ENCODE measurements at places on chromosomes 2 and 18.

GRCh38 chr2:219521066-219521880 lies 7.0 kb downstream of the ASIC4 start:
- no peak for DNase-seq

DNA sequence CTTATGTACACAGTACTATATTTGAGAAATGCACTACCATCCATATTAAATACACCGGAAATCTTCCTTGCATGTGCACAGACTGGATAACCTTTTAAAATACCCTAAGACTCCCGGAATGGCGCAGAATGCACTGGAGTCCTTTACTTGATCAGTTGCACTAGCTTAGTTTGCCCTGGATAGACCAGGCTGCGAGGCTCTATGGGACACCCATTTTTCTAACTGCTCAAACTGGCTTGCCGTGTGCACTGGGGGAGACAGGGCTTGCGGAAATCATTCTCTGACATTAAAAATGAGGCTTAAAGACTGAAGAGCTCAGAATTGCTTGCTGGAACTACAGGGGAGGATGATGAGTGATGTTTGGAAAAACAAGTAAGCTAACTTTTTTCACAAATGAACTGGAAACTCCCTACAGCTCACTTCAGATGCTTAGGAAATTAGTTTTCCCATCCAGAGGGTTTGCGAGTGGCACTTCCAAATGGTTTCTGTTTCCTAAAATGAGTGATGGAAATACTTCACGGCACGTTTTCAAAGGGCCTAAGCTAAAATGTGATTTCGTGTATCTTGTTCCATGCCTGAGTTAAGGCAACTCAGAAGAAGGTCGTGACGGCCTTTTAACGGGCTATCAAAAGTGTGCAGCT lies 2.7 kb downstream of the NCK2 start:
- no peak for DNase-seq

DNA sequence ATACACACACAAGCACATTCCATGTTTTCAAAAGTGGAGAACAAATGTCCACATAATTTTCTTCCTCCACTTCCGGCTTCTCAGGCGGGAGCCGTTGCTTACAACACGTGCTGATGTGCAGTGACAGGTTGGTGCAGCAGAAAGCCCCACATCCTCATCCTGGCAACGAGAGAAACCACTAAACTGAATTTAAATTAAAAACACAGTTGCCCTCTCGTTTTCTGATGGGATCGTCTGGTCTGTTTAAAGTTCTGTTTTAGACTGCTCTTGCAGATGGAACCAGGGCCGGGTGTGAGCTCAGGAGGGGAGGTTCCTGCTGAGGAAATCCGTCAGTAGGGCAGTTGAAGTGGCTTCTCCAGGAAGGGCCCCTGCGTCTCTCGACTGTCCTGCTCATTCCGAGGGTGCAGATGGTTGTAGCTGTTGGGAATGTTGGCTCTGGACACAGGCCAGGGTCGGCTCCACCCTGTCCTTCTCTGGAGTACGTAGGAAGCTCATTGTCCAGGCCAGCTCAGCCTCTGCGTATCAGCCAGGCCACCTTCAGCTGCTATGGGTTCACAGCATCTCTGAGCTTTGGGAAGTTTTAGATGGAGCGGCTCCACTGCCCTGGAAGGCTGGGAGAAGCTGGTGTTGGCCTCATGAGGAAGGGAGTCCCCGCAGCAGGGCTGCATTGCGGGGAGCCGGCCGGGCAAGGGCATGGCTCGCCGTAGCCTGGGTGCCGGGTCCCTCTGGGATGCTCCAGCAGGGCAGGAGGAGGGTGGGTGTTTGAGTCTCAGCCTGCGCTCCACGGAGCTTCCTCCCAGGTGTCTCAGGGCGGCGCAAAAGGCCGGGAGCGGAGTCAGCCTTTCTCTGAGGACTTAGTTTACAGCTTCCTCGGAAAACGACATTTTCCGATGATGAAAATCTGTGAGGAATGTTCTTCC lies 58.3 kb downstream of the NFATC1 start:
- DNase-seq, result no peak

DNA sequence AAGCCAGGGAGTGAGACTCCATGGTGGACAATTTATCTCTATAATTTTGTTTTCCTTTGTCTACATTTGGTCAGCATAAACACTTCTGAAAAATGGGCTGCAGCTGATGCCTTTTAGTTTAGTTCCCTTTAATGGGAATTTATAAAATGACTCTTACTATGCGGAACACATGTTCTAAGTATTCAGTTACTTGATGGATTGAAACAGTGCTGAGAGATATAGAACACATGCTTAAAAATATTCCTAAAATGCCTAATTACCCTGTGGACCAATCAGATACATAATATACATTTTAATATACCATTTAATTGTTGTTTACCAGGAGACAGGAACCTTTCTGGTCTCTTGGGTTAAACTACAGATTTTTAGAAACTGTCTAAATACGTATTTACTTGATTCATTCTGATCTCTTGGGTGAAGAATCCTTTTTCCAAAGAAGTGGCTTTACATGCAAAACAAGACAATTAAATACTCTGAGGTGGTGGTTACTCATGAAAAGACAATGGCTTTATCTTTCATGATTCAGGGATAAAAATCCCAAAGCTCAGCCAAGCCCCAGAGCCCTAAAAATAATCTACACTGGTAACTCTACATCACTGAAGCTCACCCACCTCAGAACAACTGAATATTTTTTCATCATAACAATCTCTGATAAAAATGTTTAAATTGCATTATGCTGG lies 128.1 kb upstream of the SERTAD2 start:
- DNase-seq, result no peak

DNA sequence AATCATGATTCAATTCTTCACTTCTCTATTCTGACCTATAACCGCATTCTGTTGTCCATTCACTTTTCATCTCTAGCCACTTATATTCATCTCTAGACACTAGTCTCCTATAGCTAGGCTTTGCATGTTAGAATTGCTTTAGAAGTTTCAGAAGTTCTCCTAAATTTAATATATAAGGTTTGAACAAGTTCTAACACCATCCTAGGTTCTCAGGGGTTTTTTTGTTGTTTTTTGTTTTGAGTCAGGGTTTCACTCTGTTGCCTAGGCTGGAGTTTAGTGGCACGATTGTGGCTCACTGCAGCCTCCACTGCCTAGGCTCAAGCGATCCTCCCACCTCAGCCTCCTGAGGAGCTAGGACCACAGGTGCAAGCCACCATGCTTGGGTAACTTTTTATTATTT lies 19.9 kb downstream of the WDSUB1 start:
- no peak for DNase-seq

GRCh38 chr18:3611313-3612090 lies 161.5 kb downstream of the TGIF1 start:
- DNase-seq, result no peak

All from activated CD4-positive, alpha-beta T cell treated with anti-CD3 and anti-CD28 coated beads, Interleukin-2, amount 50 U/mL, for 48 hours (primary cell).